ENCODE measurements at places on chromosomes 3 and 15.

GRCh38 chr15:99562238-99562637 is 3.5 kb upstream of the MEF2A start:
- no peak for DNase-seq

GRCh38 chr15:40899536-40900207 is 5.4 kb downstream of the VPS18 start:
- DNase-seq = no peak

GRCh38 chr3:194025119-194025518 is 110.8 kb upstream of the HES1 start:
- no peak for DNase-seq

DNA sequence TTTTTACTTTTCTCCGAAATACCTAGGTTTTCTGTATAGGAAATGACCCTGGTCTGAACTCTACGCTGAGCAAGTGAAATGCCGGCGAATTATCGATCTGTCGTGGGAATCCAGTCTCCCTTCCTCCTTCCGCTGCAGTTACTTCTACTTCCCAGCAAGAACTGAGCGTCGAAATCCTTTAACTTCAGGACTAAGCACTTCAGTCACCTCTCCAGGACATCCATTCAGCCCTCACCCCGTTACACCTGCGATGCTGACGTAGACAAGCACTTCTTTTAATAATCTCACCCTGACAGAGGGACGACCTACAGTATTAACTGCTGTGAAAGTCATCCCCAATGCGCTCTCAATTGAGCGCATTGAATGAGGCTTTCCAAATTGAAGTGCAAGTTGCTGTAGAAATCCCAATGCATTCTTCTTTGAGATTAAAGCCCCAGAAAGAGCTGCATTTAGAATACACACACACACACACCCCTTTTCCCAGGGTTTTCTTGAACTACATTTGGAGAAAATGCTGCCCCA is 1.3 kb downstream of the TOP2B start:
- DNase-seq = peak; percentile 54

DNA sequence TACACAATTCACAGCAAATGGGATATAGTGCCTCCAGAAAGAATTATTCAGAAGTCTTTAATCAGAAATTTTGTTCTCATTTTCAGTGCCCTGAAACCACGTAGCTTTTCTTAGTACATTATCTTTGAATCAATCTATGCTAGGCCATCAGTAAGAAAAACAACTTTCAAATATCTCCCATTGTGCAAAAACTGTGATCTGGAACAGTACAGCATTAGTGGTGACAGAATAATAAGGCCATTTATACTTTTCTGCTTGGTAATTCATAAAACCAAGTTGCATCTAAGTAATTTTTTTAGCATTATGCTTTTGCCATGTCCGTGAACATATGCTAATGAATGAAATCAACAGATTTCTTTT is 35.4 kb upstream of the ZNF385D start:
- no peak for DNase-seq

- DNase-seq = no peak
These were observed 87.9 kb upstream of the ZPLD1 start for GRCh38 chr3:102346897-102347296.

GRCh38 chr3:113374078-113374477 is 67.2 kb downstream of the CFAP44 start:
- peak; percentile 64 for DNase-seq

GRCh38 chr15:101675796-101676582 is 23.8 kb upstream of the TM2D3 start:
- peak; percentile 86 for DNase-seq

- DNase-seq = no peak
These were observed 49.4 kb downstream of the CHCHD6 start for GRCh38 chr3:126753191-126754160.

DNA sequence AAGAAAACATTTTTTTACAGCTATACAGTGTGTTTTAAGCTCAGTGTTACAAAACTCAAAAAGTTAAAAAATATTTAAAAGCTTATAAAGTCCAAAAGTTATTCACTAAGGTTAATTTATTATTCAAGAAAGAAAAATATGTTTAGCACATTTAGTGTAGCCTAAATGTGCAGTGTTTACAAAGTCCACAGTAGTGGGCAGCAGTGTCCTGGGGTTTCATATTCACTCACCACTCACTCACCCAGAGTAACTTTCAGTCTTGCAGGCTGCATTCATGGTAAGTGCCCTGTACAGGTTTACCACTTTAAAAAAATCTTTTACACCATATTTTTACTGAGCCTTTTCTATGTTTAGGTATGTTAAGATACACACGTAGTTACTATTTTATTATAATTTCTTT is 300.2 kb upstream of the TRIM42 start:
- no peak for DNase-seq

- peak; percentile 11 for DNase-seq
These were observed 42.4 kb downstream of the SEC22A start for GRCh38 chr3:123244128-123244527.

- no peak for DNase-seq
These were observed 238.0 kb downstream of the MYRIP start for GRCh38 chr3:40047406-40047805.

GRCh38 chr3:155889212-155889611 is 18.8 kb downstream of the GMPS start:
- DNase-seq = no peak

GRCh38 chr15:68277131-68277602 is 378 bp upstream of the FEM1B start:
- DNase-seq = peak; percentile 78

- peak; percentile 68 for DNase-seq
These were observed 53.4 kb upstream of the APEH start for GRCh38 chr3:49620728-49621127.

DNA sequence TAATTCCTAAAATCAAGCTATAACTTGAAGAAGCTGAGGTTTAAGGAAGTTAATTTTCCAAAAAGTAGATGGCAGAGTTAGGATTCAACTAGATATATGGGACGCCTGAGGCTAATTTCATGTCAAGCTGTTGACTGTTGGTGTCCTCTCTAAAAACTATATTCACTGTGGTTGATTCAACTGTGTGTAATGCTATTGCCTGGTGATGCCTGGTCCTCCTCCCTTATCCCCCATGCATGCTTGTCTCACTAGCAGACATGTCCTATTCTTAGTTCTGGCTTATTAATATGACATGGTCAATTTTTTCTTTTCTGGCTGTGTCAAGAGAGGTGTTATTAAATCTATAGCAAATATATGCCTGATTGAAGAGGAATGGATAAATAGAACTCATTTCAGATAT is 156.1 kb downstream of the SPATA16 start:
- DNase-seq = no peak

DNA sequence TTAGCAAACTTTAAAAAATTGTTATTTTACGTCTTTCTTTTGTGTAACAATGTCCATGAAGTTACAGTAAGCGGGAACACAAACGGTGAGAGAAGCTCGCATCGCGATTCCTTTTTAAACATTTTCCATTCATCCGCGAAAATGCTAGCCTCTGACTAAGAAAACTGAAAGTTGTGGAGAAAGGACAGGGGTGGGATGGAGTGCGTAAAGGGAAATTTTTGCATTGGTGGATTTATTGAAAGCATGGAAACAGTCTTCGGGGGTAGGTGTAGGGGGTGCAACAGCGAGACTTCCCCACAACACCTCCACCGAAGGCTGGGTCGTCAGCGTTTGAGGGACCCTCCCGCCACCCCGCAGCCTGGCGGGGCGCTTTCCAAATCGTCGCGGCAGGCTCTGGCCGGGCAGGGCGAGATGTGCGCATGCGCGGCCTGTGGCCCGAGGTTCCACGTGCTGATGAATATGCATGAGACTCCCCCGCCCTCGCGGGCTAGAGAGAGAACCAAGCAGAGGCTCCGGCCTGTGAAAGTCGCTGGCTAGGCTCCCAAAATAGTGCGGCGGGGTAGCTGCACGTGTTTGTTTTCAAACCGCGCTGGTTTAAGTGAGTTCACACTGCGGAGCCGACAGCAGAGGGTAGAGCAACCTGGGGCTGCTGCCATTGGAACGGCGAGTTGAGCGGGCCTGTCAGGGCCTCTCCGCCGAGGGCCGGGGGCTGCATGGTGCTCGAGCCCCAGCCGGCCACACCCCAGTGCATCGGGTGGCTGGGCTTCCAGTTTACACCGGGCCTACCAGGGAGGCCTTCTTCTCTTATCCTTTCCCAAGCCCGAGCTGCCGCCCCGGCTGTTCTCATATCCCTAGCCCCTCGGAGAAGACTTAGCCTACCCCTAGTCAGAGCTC is 9.9 kb downstream of the ZIC1 start:
- peak; percentile 98 for DNase-seq

- DNase-seq = no peak
These were observed 81.5 kb upstream of the CDIN1 start for GRCh38 chr15:36497901-36498300.

GRCh38 chr3:171250444-171250843 is 209.8 kb downstream of the TNIK start:
- no peak for DNase-seq

- no peak for DNase-seq
These were observed 14.4 kb upstream of the TBL1XR1 start for GRCh38 chr3:177211503-177212277.

GRCh38 chr15:58463815-58464650 is 32.2 kb downstream of the LIPC start:
- DNase-seq = no peak

- no peak for DNase-seq
These were observed 15.7 kb downstream of the BHLHE40 start for GRCh38 chr3:4994823-4995499.

- DNase-seq = peak; percentile 26
These were observed 163.8 kb upstream of the CMC1 start for GRCh38 chr3:28077572-28077971.

- no peak for DNase-seq
These were observed 42.9 kb downstream of the ARNT2 start for GRCh38 chr15:80447077-80447476.

DNA sequence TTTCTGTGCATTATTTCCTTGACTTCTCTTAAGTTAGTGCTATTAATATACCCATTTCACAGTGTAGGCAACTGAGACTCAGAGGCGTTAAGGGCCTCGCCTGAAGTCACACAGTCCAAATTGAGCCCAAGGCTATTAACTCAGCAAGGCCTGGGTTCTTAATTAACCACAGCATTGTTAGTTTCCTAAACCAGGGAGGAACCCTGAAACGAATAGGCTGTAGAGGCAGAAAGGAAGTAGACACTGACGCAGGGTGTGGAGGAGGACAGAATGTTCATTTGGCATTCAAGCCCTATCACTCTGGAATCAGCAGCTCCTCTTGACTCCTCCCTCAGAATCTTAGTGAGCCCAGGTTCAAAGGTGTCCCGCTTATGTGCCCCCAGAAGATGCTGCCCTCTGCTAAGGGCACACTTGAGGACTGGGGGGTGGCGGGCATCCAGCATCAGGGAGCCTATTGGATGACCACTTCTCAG is 13.9 kb downstream of the ARHGEF3 start:
- no peak for DNase-seq

DNA sequence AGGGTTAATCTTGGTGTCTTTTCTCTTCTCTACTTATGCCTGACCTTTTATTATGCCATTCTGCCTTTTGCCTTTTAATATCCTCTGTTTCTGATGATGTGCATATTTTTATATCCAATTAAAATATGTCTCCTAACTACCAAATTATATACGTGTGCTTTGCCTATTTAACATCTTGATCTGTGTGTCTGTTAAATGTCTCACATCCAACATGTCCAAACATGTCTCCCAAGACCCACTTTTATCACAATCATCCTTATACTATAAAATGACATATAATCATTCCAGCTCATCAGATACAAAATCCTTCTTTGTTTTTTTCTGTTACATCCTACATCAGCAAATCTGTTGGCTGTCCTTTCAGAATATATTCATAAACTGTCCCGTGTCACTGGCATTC is 539.5 kb downstream of the ZPLD1 start:
- no peak for DNase-seq

DNA sequence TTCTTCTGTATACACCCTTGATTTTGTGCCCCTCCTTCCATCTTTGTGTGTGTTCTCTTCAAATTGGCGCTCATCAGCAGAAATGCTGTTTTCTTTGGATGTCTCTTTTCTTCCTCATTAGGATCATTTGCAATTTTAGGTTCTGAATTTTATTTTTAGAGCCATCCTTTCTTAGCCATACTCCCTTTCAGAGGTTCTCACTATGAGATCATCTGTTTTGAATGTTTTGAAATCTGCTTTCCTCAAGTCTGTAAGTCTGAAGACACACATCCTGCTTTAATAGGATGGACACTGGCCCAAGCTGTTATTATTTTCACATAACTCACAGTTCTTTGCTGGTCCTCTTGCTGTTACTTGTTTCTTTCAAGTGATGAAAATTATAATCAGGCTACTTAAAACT is 124.8 kb downstream of the BDH1 start:
- no peak for DNase-seq

DNA sequence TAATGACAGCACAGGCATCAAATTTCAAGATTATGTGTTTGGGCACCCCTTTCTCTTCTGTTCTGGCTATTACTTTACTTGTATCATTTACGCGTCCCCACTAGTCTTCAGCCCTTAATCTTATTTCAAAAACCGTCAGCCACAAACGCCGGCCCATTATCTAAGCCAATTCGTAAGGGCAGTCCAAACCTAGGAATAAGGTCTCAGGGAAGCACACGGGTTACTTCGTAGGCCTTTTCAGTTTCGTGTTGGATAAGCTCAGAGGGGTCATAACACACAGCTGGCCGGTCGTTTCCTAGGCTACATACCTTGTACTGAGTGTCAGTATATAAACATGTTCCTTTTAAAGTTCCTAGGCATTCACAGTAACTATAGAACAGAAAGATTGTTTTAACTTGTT is 5.1 kb upstream of the DNAAF4 start:
- DNase-seq = no peak

DNA sequence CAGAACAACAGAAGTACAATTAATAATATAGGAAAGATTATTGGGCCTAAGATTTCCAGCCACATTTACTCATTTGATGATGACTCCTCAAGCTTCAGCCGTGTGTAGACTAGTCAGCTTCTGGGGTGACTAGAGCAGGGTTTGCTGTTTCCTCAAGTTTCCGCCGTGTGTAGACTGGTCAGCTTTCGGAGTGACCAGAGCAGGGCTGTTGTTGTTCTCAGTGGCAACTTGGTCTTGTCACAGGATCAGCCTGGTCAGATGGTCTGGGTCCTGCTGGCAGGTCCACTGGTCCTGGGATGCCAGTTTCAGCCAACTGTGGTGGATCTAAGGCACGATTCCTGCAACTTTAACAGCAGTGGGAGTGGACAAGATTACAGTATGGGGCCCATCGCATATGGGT is 21.8 kb upstream of the NOX5 start:
- no peak for DNase-seq

- DNase-seq = no peak
These were observed 55.0 kb downstream of the RHCG start for GRCh38 chr15:89441295-89441812.

DNA sequence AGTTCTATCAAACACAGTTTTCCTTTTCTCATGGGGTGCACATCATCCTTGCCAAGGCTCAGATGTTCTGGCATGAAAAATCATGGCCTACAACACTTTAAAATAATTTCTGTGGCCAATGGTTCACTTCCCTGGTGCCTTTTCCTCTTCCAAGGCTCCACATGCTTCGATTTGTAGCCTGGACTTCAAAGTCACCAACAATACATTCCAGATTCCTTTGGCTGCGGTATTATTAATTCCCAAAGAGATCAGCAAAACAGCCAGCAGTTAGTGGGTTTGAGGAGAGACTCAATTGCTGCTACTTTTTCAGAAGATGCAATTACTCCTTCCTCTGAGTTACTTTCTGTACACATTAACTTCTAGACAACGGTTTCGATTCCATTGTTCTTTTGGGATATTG is 80.3 kb upstream of the CCDC80 start:
- DNase-seq = no peak
